ENCODE measurements at places on chromosomes 7 and 10.
A peak's percentile ranks its signal among the peaks of the same experiment; 100 is the strongest.

GRCh38 chr7:50142425-50143017 lies 49.5 kb upstream of the ZPBP start:
- DNase-seq: peak; percentile 25

DNA sequence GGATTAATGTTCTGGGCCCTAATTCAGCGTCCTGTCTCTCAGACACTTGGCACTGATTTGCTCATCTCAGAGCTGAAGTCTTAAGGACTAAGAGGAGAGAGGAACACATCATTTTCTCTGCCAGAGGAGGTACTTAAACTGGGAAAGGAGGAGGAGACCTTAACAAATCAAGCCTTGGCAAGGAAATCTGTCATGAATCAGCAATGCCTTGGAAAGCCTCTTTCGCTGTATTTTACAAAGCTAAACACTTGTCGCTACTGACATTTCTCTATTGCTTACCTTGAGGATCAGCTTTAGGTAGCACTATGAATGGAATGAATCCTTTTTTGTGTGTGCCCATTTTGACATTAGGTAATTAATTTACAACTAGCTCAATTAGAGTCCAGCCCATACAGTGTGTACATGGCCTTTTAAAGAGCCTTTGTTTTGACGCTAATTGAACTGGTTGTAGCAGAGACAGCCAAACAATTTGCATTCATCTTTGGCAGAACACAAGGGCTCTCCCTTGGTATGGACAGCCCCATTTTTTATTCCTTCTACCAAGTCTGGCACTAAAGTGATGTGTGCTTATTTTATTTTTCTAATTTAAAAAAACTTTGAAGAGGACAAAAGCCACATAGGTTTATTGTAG lies 37.4 kb downstream of the AUTS2 start:
- no peak for DNase-seq

DNA sequence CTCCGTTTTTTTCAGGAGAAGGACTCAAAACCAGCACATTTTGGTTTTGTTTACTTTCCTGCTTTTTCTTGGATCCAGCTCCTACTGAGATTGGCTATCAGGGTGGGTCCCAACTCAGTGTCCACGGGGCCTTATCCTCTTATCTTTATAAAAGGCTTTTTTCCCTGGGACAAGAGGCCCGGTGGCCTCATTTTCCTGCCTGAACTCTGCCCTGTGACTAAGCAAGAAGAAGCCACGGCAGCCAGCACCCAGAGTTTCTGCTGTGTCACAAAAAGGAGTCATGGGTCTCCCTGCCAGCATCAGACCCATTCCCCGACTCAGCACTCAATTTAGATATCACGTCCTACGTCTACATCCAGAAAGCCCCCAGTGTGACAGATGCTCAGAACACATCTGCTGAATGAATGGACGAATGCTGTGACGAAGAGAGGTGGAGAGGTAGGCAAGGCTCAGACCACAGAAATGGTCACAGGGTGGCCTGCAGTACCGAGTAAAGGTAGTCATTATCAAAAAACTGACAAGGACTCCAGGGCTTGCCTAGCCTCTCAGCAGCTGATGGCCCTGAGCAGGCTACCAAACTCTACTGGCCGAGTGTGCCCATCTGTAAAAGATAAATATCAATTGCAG lies 16.7 kb downstream of the DLG5 start:
- DNase-seq: no peak

- DNase-seq: no peak
Observed at GRCh38 chr7:29479301-29480200, 84.1 kb upstream of the PRR15 start.

GRCh38 chr7:25643286-25643685 lies 415.0 kb upstream of the NPVF start:
- DNase-seq: no peak

GRCh38 chr10:30826679-30827078 lies 197.1 kb upstream of the LYZL2 start:
- DNase-seq: no peak

- DNase-seq: no peak
Observed at GRCh38 chr7:18756378-18757050, 261.0 kb downstream of the HDAC9 start.

- DNase-seq: no peak
Observed at GRCh38 chr7:42833411-42833810, 78.5 kb downstream of the C7orf25 start.

DNA sequence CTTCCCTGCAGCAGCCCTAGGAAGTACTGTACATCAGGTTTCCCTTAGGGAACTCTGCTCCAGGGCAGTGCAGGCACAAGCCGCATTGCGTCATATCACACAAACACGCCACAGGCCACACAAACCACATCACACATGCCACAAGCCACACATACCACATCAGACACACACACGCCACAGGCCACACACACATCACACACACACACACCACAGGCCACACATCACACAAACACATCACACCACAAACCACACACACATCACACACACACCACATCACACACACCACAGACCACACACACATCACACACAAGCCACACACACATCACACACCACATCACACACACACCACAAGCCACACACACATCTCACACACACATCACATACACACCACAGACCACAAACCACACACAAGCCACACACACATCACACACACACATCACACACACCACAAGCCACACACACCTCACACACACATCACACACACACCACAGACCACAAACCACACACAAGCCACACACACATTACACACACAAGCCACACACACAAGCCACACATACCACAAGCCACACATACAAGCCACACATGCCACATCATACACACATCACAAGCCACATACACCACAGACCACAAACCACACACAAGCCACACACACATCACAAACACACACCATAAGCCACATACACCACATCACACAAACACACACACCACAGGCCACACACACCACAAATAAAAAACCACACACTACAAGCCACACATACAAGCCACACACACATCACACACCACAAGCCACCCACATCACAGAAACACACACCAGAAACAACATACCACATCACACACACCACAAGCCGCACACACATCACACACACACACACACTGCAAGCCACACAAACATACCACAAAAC lies 53.4 kb downstream of the TMEM209 start:
- peak; percentile 25 for DNase-seq

GRCh38 chr7:50619684-50620083 lies 54.5 kb upstream of the DDC start:
- no peak for DNase-seq

GRCh38 chr10:88647061-88647615 lies 17.1 kb upstream of the LIPF start:
- DNase-seq: no peak

- DNase-seq: no peak
Observed at GRCh38 chr10:48456808-48457761, 147.8 kb downstream of the ARHGAP22 start.

DNA sequence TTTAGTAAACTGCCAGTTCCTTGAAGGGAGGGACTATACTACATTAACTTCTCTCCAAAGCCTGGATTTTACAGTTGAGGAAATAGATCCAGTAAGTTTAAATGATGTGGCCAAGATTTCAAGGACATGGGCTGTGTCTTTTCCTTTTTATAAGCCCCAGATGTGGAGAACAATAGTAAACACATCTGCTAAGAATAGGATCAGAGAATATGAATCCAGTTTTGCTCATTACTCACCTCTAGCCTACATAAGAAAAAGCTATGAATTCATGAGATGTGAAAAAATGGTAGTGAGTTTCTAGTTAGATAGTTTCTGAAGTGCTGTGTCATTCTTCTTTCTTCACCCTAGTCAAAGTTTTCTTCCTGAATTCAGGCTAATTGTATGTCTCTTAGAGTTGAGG lies 38.6 kb downstream of the MAGI2 start:
- no peak for DNase-seq

DNA sequence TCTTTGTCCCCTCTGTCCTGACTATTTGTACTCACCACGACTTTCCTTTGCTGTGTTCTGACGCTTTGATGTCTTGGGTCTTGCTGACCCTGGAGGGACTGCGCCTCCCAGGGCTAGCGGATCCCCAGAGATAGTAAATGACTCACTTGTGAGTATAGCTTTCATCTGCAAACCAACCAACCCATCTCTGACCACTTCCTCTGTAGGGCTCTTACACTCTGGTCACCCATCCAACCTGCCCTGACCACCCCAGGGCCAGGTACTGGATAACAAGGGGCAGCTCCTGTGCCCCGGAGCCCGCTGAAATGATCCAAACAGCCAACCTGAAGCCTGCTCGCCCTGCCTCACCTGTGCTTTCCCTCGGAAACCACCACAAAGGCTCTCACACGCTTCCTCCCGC lies 125.2 kb upstream of the CARD11 start:
- no peak for DNase-seq

- no peak for DNase-seq
Observed at GRCh38 chr7:51046103-51046466, 263.4 kb upstream of the GRB10 start.

Measured in trophoblast cell (in vitro differentiated cells and primary cell).